ENCODE measurements at places on chromosomes 3 and 15.

- DNase-seq, result no peak
Observed at GRCh38 chr15:58451826-58452225, 20.0 kb downstream of the LIPC start.

- no peak for DNase-seq
Observed at GRCh38 chr15:85024509-85025336, 43.1 kb downstream of the PDE8A start.

- no peak for DNase-seq
Observed at GRCh38 chr3:103601666-103602065, 1166.9 kb downstream of the ZPLD1 start.

DNA sequence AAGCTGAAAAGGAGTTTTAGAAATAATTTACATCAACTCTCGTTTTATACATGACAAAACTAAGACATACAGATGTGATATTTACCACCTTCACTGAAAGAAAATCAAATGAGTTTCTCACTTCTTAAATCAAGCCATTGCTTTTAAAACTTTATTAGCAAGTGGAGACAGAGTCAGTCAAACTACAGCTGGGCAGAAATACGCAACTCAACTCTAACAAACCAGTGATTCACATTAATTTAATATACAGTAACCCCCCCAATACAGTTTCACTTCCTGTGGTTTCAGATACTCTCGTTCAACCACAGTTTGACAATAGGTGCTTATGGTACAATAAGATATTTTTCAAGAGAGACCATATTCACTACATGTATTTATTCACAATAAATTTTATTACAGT, 477.1 kb downstream of the MAGI1 start:
- DNase-seq, result no peak

DNA sequence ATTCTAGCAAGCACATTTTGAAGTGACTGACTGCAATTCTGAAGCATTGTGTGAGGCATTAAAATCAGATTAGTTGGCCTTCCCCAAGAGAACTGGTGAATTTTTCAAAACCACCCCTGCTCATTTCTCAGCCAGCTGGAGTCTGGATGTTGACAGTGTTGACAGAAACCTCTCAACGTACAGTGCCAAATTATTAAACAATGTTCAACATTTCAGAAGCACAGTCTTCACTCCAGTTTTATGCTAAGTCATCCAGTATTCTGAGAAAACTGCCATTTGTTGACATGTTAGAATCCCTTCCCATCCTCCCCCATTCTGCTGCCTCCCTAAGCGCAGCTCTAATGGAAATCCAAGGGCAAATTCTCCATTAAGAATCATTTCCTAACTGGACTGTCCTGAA, 369.3 kb upstream of the TRIM42 start:
- no peak for DNase-seq

GRCh38 chr3:16174026-16174355, 489 bp upstream of the GALNT15 start:
- no peak for DNase-seq

DNA sequence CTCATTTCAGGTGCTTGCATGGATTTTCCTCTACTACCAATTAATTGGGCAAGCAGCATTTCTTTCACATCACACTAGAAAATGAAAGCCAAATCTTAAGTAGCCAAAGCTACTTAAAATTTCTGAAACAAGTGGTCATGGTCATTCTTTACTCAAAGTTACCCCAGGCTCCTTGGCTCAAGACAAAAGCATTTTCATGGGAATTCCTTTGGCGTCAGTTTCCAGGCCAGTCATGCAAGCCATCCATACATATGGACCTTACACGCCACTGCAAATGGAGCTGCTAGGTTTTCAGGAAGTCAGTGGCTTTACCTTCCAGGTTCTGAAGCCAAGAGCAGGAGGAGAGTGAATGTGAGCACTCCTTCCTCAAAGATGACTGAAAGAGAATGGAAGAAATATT, 83.7 kb upstream of the IL12A start:
- no peak for DNase-seq

GRCh38 chr3:146189519-146190173, 28.7 kb upstream of the PLOD2 start:
- peak; percentile 83 for DNase-seq

- DNase-seq, result no peak
Observed at GRCh38 chr15:68615301-68615700, 36.5 kb downstream of the CORO2B start.

DNA sequence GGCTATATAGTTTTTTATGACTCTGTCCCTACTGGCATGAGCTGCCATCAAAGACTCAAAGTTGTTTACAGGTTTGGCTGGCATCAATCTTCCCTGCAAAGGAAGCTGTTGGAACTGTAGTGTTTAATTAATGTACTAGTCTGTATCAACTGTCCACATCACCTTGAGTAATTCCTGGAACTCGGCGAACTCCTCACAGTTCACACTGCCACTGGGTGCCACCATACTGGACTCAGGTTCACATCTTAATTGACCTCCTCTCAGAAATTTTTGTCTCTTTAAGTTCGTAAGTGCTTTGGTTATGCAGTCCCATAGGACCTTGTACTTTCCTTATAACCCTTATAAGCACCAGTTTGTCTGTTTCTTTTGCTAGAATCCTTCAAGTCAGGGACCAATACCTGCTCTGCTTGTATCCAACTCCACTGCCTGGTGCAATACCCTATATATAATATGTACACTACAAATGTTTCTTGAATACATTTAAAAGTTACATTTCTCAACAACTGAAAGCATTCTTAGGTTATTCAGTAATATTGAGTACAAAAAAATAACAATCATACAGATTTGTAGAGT, 3.2 kb downstream of the HIGD1A start:
- no peak for DNase-seq

DNA sequence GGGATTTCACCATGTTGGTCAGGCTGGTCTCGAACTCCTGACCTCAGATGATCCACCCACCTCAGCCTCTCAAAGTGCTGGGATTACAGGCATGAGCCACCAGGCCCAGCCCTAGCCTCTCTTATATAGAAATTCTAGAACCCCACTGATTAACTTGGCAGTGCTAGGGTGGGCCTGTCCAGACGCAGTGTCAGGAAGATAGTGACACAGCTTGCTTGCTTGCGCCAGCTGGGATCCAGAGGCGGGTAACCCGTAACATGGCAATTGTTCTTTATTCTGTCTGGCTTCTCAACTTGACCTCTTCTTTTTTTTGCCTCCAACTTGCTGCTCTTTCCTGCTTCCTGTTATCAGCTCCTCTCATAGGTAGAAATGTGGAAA, 16.2 kb downstream of the CEP19 start:
- DNase-seq, result no peak

GRCh38 chr3:23519314-23520208, 286.2 kb upstream of the UBE2E1 start:
- DNase-seq, result no peak

DNA sequence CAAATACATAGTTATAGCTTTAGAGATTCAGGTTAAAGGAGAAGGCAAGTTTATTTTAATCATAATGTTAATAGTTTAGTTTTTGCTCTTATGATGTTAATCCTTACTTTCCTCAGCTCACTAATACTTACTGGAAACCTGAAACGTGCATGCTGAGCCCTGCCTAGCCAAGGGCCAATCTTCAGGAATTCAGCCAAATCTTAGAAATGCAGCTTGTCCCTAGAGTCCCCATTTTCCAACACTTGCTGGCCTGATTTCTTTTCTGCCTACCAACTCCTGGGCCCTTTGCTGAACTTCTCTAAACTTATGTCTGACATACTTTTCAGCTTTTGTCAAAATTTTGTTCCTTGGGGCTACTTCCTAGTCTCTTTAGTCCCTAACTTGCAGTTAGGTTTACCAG, 22.8 kb downstream of the BCHE start:
- no peak for DNase-seq

DNA sequence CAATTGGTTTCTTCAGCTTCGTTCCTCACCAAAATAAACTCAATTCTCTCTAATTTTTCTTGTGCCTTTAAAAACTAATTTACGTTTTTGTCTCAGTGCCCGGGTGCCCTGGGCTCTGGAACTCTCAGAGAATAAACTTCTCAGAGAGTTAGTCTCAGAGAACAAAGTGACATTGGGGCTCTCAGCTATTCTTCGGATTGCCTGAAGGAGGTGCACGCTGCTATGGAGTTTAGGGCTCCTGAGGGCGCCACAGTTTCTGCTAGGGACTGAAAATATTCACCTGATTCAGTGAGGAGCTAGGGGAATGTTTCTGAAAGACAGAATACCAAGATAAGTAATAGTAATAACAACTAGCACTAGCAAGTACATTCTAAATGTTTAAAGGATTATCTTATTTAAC, 22.7 kb downstream of the ZIC4 start:
- peak; percentile 38 for DNase-seq

DNA sequence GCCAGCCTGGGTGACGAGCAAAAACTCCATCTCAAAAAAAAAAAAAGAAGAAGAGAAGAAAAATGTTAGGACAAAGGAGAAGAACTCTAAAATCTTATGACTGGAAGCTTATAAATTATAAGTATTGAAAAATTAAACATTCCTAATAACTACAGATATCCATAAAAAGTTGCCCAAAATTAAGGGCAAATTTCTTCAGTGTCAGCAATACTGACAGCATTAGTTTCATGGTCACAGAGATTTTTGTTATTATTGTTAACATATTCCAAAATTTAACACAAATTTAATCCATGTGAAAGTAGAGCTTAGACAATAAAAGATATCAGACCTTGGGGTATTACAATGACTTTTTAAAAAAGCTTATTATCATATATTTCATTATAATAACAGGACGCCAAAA, 74.1 kb downstream of the NR2F2 start:
- no peak for DNase-seq

GRCh38 chr3:186882881-186883685, 40.6 kb downstream of the ADIPOQ start:
- DNase-seq, result peak; percentile 67

GRCh38 chr3:107543666-107544065, 20.9 kb downstream of the BBX start:
- peak; percentile 65 for DNase-seq

DNA sequence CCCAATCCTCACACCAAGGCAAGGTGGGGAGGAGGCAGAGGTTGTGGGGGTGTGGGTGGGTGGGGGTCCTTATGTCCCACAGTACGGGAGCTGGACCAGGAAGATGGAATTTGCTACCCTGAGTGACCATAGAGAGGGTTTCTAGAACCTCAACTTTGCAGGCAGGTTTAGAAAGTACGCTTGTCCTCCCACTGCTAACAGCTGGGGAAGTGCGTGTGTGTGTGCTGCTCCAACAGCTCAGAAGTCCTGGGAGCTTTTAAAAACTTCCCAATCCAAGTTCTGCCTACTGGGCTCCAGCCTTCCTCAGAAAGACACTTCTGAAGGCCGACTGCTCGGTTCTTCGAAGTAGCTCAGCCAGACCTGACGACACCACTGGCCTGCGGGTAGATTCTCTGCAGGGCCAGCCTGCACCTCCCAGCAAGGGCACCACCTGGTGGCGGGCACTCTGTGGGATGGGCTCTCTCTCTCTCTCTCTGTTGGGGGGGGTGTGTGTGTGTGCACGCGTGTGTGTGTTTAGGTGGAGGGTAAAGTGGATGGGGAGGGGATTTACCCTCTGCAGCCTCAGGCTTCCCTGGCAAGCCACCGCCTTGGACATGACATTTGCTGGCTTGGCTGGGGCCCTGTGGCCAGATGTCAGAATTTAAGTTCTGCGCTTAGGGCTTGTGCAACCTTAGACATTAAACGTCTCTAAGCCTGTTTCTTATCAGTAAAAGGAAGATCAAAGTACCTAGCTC, 15.6 kb downstream of the TMEM158 start:
- DNase-seq, result peak; percentile 82

DNA sequence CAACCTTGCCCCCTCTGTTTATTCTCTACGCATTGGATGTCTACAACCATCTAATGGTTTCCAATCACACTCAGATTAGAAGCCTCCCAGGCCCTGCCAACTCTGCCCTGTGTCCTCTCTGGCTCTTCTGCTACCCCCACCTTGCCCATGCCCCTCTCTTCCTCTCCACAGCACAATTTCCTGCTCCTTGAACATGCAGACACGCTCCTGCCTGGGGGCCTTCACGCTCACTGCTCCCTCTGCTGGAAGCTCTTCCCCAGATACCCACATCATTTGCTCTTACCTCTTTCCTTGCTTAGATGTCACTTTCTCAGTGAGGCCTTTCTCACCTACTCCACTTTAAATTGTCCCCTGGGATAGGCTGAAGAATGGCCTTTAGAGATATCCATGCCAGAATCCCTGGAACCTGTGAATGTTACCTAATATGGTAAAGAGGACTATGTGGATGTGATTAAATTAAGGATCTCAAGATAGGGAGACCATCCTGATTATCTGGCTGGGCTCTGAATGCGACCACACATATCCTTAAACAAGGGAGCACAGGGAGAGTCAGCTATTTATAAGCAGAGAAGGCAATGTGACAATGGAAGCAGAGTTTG, 9.9 kb downstream of the KY start:
- peak; percentile 64 for DNase-seq

DNA sequence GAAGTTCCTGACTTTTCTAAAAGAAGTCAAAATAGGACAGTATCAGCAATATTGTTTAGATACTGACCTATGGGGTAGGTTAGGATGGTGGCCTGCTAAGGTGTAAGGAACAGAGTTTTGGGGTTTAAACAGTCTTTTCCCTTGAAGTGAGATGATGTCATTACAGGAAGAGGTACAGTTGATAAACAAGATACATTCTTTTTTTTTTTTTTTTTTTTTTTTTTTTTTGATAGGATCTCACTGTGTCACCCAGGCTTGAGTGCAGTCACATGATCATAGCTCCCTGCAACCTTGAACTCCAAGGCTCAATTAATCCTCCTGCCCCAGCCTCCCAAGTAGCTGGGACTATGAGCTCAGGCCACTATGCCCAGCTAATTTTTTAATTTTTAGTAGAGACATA, 33.3 kb downstream of the SLC25A36 start:
- no peak for DNase-seq

DNA sequence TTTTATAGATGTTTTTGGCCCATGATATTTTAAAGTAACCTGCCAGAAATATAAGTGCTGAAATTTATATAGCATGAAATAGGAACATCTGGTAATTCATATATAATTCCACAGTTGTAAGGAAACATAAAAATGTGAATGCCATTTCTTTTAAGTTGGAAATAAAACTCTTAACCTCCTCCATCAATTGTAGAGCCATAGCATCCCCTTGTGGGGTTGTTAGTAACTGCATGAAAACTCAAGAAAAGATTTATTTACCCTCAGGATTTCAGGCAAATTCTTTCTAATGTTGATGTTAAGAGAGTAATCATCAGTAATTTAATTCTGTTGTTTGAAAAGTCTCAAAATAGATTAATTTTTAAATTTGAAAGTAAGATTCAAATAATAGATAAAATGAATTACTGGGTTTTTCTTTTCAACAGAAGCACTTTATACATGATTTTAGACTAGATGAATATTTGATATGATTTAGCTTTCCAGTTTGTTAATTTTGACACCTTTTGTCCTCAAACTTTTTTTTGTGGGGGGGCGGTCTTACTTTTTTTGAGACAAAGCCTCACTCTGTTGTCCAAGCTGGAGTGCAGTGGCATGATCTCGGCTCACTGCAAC, 74.7 kb downstream of the RASA2 start:
- peak; percentile 68 for DNase-seq

- DNase-seq, result no peak
Observed at GRCh38 chr3:14162178-14162577, 16.2 kb downstream of the XPC start.

All from SK-MEL-5 (cell line).